Nephron progenitor cell (in vitro differentiated cells): ENCODE measurements at places on chromosomes 4 and X.
A peak's percentile ranks its signal among the peaks of the same experiment; 100 is the strongest.

GRCh38 chr4:63578383-63578782 lies 830.9 kb downstream of the TECRL start:
- DNase-seq, result no peak

- DNase-seq, result no peak
Observed at GRCh38 chr4:78200949-78201348, 143.8 kb downstream of the FRAS1 start.

- no peak for DNase-seq
Observed at GRCh38 chrX:114071412-114071811, 512.5 kb upstream of the HTR2C start.

DNA sequence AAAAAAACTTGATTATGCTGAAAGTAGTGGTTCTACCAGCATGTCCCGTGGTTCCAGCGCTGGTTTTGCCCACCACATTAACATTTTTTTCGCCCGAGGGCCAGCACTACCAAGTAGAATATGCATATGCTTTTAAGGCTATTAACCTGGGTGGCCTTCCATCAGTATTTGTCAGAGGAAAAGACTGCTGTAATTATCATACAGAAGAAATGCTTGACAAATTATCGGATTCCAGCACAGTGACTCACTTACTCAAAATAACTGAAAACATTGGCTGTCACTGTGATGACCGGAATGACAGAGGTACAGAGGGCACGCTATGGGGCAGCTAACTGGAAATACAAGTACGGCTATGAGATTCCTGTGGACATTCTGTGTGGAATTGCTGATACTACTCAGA lies 34.6 kb downstream of the PRPS2 start:
- DNase-seq, result no peak

- DNase-seq, result no peak
Observed at GRCh38 chrX:32448320-32448719, 763.0 kb downstream of the DMD start.

GRCh38 chr4:169774466-169775445 lies 17.0 kb upstream of the HPF1 start:
- DNase-seq, result peak; percentile 33

DNA sequence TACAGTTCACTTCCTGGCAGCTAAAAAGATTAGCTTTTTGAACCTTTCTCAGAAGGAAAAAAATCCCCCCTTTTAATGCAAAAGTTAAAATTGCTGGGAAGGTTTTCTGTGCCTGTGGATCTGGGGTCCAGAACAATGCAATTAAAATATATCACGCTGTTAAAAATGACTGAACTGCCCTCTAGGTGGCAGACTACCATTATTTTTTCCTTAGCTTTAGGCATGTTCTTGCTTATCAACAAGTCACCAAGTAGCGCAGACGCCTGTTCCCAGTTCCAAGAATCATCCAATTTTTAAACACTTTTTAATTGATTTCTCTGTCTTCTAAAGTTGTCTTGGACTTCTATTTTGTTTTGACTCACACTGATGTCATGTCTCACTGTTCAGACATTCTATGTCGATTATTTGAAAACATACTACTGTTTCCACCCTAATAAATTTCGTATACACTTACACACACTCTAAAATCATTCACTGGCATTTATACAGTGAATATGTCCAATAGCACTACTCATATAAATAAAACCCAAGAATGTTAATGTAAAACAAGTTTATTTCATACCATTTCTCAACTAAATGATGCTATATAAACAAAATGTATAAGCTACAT lies 661.6 kb downstream of the RAPGEF2 start:
- peak; percentile 22 for DNase-seq

DNA sequence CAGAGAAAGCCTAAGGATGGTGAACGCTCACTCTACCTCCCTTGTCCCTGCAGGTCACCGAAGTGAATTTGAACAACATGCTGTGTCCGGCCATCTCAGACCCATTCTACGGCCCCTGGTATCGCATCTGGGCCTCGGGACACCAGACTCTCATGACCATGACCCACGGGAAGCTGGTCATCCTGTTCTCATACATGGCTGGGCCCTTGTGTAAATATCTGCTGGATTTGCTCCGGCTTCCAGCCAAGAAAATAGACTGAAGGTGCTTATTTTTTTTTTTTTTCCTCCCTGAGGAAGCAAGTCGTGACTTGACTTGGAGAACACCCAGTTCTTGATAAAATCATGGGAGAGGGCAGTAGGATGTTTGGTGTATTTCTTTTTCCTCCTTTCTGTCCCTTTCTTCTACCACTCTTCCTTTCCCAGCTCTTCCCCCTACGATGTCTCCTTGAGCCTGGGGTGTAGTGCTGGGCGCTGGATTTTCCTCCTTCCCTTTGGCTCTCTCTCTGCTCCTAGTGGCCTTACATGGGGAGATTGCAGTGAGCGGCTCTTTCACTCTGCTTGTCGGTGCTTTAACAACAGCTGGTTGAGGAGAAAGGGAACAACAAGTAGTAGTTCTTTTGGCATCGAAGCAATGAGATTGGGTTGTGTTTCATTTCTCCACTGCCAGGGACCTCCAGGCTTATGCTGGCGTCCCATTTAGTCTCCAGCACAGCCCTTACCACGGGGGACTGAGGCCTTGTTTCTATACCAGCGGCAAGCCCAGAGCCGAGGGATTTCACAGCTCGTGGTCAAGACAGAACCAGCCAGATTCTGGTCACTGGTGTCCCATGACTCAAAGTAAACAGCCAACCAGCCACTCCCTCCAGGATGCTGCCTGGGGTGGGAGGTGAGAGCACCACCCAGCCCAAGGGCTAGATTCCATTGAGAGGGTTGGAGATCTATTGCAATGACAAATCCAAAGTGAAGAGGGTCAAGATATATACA lies 144.4 kb downstream of the AMMECR1 start:
- no peak for DNase-seq

DNA sequence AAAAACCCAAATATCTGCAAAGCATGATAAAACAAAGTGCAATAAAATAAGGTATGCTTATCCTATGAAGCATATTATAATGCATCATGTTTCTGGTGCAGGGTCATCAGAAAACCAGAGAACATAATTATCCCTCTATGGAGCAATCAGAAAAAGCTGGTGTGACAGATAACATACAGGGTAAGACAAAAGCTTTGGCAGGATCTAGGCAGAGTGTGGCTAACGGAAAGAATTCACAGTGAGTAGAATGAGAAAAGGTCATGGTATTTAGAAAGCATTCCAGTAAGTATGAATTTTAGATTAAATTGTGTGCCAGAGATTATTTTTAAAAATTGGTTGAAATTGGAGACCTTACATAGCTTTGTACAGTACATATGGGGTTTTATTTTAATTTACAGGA lies 29.0 kb upstream of the UGT2B4 start:
- no peak for DNase-seq

DNA sequence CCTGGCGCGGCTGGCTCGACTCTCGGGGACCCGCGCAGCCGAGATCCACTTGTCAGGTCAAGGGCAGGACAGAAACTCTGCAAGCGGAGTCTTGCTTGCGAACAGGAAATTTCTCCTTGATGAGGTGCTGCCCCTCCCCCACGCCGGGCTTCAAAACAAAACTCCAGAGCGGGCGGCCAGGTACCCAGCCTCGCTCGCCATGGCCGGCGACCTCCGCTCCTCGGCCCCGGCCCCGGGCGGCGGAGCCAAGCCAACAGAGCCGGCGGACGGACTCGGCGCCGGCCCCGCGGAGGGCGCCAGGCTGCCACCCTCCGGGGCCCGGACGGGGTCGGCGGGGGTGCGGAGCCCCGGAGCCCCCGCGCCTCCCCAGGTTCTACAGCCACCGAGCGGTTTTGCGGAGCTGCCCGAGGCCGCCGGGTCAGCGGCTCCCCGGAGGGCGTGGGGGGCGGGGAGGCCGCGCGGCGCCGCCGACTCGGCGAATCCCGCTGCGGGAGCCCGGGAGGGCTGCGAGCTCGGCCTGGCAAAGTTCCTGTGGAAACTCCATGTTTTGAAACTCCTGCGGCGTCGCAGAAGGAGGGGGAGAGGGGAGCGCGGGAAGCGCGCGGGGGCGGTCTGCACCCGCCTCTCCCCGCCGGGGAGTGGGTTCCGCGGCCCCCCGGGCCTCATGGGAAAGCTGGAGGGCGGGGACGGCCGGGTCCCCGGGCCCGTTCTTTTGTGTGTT lies 11.7 kb upstream of the BCOR start:
- DNase-seq, result peak; percentile 65

DNA sequence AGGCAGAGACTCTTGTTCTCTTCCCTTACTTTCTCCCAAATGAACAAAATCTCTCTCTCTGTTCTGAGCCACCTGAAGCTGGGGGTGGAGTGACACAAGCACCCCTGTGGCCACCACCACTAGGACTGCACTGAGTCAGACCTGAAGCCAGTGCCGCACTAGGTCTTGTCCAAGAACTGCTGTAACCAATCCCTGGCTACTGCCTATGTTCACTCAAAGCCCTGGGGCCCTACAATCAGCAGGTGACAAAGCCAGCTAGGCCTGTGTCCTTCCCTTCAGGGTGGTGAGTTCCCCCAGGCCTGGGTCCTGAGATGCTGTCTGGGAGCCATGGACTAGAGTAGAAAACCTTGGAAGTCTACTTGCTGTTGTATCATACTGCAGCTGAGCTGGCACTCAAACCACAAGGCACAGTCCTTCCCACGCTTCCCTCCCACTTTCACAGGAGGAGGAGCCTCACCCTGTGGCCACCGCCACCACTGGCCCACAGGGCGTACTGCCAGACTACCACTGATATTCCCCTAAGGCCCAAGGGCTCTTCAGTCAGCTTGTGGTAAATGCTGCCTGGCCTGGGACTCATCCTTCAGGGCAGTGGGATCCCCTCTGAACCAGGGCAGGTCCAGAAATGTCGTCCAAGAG lies 119.1 kb downstream of the RTL9 start:
- no peak for DNase-seq

DNA sequence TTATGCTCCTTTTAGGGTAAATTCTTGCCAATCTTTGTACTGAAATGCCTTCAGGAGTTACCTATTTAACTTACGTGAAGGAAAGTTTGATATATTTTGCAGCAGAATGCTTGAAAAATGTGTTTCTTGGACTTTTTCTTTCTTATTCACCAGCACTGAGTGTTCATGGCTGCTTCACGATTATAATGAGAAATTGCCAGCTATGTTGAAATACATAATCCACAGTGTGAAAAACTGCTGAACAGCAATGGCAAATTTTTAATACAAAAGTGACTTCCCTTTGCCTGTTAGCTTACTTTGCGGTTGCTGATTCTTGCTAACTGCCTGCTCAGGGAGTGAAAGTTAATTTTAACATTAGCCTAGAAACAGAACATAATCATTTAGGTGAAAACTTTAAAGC lies 153.8 kb upstream of the SLC4A4 start:
- no peak for DNase-seq

- DNase-seq, result no peak
Observed at GRCh38 chr4:125904802-125905201, 590.0 kb downstream of the FAT4 start.
